Muscle of arm (tissue), 14 donors: ENCODE measurements at places on chromosomes 7 and 10. TPM values are rescaled to one million over a fixed set of nuclear protein-coding genes. Genes with fewer than 3 reads are reported as not detected.

The COL1A2 gene
- polyA plus RNA-seq = 2,958 TPM

The MMD2 gene
- polyA plus RNA-seq = 0.07 TPM

The PRR15 gene
- polyA plus RNA-seq = not detected

The LARP4B gene
- 99.8 TPM for polyA plus RNA-seq

The PUS7 gene
- polyA plus RNA-seq = 10.6 TPM

The AGAP9 gene
- 14.7 TPM for polyA plus RNA-seq

The MRLN gene
- 202 TPM for polyA plus RNA-seq

The AGR2 gene
- polyA plus RNA-seq = 8.5 TPM

The FLNC gene
- 526 TPM for polyA plus RNA-seq

The NAT16 gene
- polyA plus RNA-seq = not detected

The SLC18A3 gene
- polyA plus RNA-seq = not detected

The ANXA8 gene
- polyA plus RNA-seq = 2.2 TPM

The TAS2R3 gene
- polyA plus RNA-seq = 0.35 TPM

The HGF gene
- 7.1 TPM for polyA plus RNA-seq

The ZNF503 gene
- polyA plus RNA-seq = not detected

The CTAGE4 gene
- polyA plus RNA-seq = 0.58 TPM

The AKR1C3 gene
- polyA plus RNA-seq = 1.2 TPM

The C10orf67 gene
- polyA plus RNA-seq = 0.19 TPM

DNA sequence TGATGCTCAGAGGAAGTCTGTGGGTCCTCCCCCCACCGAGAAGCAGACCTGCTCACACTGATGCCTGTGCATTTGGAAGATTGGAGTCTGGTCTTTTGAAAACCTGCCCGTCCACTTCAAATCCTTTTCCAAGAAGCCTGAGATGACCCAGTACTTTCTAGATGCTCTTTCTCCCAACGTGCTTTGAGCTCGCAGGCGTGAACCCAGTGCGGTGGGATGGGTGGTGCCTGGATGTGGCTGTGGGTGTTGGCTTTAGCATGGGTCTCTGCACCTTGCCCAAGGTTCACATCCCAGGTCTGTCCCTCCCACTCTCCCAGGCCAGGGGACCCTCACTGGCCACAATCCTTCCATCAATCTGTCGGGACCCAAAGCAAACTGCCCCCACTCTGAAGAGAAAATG, 170.2 kb downstream of the ADARB2 start:
- no peak for DNase-seq

- DNase-seq = no peak
These were observed 3.1 kb downstream of the PTF1A start for GRCh38 chr10:23194966-23195845.

GRCh38 chr10:58433066-58433465, 47.9 kb downstream of the TFAM start:
- DNase-seq = no peak

DNA sequence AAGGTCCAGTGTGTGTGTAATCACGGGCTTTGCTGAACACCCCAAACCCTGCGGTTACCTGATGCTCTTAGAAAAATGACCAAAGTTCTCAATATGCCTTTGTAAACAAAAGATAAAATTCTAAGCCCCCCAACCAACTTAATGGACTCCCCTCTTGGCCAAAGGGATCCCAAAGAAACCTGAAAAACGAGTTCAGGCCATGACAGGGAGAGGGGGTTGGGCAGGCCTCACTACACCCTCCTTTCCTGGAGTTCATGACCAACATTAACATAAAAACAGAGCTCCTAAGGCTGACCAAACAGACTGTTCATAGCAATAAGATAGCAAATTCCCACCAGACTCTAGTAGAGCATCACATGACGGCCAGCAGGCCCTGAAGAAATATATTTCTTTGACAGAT, 3.0 kb upstream of the VIPR2 start:
- no peak for DNase-seq

- no peak for DNase-seq
These were observed 9.0 kb upstream of the TACR2 start for GRCh38 chr10:69425511-69426298.

GRCh38 chr7:154837622-154838021, 165.3 kb downstream of the PAXIP1 start:
- no peak for DNase-seq

GRCh38 chr10:89465196-89465595, 50.8 kb downstream of the IFIT5 start:
- no peak for DNase-seq

GRCh38 chr10:33612551-33612950, 278.1 kb upstream of the NRP1 start:
- DNase-seq = no peak

DNA sequence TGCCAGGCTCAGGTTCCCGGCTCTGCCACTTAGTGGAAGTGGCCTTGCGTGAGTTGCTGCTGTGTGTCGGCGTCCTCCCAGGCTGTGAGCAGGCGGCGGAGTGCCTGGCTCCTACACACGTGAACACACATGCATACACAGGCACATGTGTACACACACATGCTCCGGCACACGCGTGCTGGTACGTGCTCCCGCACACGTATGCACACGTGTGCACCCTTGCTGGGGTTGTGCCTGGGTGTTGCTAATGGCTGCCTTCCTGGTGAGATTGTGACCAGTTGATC, 107.6 kb downstream of the INPP5A start:
- DNase-seq = no peak

GRCh38 chr7:87628780-87629569, 777 bp downstream of the RUNDC3B start:
- DNase-seq = peak; percentile 2

DNA sequence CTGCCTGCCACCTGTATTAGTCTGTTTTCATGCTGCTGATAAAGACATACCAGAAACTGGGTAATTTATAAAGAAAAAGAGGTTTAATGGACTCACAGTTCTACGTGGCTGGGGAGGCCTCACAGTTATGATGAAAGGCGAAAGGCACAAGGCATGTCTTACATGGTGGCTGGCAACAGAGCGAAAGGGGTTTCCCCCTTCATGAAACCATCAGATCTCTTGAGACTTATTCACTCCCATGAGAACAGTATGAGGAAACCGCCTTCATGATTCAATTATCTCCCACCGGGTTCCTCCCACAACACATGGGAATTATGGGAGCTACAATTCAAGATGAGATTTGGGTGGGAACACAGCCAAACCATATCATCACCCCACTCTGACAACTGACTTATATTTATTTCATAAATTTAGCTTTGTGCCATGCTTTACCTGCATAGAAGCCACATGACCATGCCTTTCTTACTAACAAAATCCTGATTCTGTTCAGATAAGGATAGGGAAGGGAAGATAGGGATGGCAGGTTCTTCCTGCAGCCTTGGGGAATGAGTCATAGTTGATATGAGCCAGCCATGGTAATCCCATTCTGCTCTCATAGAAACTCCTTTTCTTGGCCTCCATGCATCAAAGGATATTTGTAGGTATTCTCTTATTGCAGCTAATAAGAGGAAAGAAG, 191.3 kb upstream of the AGK start:
- no peak for DNase-seq

GRCh38 chr7:101170617-101171441, 5.5 kb upstream of the VGF start:
- no peak for DNase-seq

DNA sequence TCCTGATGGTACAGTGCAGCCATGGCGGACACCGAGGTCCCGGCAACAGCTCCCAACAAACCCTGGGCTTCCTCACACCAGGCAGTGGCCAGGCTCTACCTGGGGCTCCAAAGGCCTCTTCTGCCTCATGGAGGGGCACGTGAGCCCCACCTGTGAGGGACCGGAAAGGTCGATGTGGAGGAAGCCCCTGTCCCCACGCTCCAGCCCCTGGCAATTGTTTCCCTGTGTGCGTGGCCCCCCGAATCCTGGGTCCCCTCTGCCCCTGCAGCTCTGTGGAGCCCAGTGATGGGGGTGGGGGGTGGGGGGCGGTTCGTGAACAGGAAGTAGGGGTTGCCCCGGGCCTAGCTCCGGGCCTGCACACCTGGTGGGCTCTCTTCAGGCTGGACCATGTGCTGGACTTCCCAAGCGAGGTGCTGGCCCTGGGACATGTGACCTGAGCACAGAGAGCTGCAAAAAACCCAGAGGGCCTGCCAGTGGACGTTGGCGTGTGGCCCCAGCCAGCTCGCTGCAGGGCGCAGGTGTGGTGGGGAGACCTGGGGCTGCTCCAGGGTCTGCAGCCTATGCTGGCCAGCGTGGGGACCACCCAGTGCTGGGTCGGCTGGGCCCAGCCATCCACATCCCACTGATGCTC, 72.6 kb downstream of the INPP5A start:
- no peak for DNase-seq

GRCh38 chr10:69458430-69459100, 7.3 kb downstream of the TSPAN15 start:
- DNase-seq = no peak

GRCh38 chr7:12803542-12803941, 116.1 kb downstream of the ARL4A start:
- no peak for DNase-seq

- DNase-seq = no peak
These were observed 266 bp upstream of the STMP1 start for GRCh38 chr7:135662123-135662372.

DNA sequence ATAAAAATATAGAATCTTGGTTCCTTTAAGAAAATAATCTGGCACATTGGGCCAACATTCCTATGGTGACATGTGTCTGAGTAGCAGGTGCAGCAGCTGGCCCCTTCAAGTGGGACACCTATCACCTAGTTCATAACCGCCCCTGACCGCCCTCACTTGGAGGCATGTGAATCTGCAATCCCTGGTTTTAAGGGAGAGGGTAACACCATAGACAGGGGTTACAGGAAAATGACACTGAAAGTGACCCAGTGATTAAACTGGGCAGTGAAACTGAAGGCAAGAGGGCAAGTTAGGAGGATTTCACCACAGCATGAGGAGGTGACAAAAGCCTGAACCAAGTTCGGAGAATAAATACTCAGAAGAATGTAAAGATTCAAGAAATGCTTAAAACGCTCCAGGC, 1.1 kb downstream of the RSU1 start:
- no peak for DNase-seq

DNA sequence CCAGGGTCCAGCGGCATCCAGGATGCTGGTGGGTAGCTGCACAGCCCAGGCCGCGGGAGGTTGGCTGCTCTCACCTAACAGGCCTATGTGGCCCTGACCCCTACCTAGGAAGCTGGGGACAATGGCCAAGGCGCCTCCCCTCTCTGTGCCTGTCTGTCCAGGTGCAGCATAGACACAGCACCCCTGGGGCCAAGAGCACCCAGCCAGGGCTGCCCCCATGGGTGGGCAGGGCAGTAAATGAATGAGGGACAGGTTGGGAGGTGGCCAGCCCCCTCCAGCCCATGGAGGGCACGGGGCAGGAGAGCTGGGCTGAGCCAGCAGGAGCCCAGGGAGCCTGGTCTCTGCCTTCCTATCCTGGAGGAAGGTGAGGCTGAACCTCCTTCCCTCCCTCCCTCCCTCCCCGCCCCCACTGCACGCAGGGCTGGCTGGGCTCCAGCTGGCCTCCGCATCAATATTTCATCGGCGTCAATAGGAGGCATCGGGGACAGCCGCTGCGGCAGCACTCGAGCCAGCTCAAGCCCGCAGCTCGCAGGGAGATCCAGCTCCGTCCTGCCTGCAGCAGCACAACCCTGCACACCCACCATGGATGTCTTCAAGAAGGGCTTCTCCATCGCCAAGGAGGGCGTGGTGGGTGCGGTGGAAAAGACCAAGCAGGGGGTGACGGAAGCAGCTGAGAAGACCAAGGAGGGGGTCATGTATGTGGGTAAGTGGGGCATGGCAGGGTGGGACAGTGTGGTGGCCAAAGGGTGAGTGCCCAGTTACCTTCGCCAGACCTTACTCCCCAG, at the start of gene SNCG:
Gene SNCG (plus strand): TSS at position 484 of the 785 bp plus-strand sequence. CDS start 99 bp downstream, at position 583.
- DNase-seq = no peak

DNA sequence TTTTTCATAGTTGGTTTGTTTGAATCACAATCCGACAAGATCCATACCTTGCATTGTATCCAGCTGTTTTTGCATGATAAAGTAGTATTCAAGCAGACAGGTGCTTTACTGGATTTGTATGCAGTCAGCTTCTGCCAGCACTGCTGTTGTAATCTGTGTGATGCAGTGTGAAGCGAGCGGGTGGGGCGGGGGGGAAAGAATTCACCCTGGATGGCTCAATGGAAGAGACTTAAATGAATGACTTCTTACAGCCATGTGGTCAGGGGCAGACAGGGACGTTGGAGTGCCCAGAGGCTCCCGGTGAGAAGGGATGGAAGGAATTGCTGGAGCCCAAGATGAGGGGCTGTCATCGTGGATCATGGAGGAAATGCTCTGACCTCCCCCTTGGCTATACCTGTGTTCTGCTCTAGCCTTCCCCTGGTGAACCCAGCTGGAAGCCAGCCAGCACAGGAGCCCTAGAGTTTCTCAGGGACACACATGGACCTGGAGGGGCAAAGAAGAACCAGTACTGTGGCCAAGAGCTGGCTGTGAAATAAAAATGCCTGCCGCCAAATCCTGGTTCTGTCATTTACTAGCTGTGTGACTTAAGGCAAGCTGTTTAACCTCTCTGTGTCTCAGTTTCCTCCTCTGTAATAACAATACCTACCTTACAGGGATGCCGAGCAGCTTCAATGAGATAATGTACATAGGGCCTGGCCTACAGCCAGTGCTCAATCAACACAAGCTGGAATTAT, 14.1 kb downstream of the NFE2L3 start:
- DNase-seq = no peak

DNA sequence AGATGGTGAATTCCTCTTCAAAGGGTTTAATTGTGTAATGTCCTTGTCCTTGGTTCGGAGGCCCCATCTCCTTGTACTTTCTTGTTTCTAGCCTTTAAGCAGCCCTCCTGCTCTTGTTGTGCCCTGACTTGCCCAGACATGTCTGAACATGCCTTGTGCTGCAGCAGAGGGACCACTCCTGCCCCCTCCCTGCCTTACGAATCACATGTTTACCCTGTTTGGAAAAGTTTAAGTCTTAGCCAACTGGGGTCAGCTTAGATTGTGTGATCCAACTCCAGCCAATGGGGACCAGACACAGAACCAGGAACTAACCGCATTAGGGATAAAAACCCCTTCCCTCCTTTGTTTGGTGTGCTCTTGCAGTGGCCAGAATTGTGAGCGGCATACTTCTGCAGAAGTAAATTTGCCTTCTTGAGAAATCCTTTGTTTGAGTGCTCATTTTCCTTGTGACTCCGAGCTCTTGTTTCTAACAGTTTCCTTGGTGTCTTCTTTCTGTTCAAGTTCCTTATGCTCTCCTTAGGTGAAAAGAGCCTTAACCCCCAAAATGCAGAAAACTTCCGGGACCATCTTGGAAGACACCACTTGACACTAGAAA, 29.4 kb downstream of the CLRN3 start:
- no peak for DNase-seq

- no peak for DNase-seq
These were observed 134.2 kb downstream of the CTTNBP2 start for GRCh38 chr7:117739085-117739484.

- DNase-seq = no peak
These were observed 26.5 kb upstream of the WNT16 start for GRCh38 chr7:121302214-121302745.

GRCh38 chr7:80859272-80859970, 59.4 kb downstream of the SEMA3C start:
- no peak for DNase-seq
